Left ventricle myocardium inferior (tissue), 1 donor: ENCODE measurements at places on chromosomes 12 and 14. TPM values are rescaled to one million over a fixed set of nuclear protein-coding genes. Genes with fewer than 3 reads are reported as not detected.

- DNase-seq, result no peak
Measured at GRCh38 chr14:90871605-90872233, 55.5 kb upstream of the TTC7B start.

DNA sequence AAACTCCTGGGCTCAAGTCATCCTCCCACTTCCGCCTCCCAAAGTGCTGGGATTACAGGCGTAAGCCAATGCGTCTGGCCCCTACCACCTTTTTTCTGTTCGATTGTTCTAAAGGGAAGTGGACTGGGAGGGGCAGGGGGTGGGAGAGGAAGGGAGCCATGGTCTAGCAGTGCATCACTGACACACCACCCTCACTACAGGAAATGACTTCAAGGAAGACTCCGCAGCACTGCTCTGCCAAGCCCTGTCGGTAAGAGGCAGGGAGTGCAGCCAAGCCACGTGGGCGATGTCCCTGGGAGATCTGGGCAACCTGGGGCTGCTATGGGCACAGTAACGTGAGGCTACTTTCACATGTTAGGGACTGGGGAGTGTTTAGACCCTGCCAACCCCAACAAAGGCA lies 18.0 kb downstream of the LRRC74A start:
- peak; percentile 70 for DNase-seq

DNA sequence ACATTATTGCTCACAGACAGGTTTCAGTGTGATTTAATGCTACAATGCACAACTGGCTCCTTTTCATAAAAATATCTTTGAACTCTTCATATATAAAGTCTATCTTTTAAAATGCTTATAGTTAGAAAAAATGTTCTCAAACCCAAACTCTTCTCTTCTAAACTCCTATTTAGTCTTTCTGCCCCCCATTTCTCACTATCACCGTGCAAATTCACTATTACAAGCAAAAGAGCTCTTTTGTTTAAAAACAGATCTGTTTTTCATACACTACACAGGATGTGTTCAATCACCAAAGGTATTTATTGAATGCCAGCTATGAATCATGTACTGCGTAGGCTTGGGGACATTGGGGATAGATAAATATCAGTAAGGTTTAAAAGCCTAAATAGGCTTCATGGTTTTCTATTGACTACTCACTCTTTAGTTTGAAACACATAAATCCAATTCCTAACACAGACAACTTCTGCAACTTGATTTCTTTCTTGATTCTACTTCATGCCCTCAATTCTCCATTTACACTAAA lies 692.3 kb downstream of the C12orf50 start:
- DNase-seq, result no peak

GRCh38 chr12:69966839-69967238 lies 141.8 kb downstream of the MYRFL start:
- no peak for DNase-seq

GRCh38 chr12:15280930-15281329 lies 41.4 kb upstream of the PTPRO start:
- no peak for DNase-seq

The LALBA gene
- not detected for total RNA-seq

The CABP1 gene
- 4.2 TPM for total RNA-seq

GRCh38 chr14:61780125-61780524 lies 17.9 kb downstream of the SNAPC1 start:
- no peak for DNase-seq

The PLCZ1 gene
- 0.49 TPM for total RNA-seq

- peak; percentile 59 for DNase-seq
Measured at GRCh38 chr14:81831128-81831820, 297.6 kb upstream of the SEL1L start.

The CCDC175 gene
- total RNA-seq, result not detected

GRCh38 chr14:67963960-67964812 lies 144.6 kb downstream of the RAD51B start:
- no peak for DNase-seq

The BCDIN3D gene
- 2.9 TPM for total RNA-seq

DNA sequence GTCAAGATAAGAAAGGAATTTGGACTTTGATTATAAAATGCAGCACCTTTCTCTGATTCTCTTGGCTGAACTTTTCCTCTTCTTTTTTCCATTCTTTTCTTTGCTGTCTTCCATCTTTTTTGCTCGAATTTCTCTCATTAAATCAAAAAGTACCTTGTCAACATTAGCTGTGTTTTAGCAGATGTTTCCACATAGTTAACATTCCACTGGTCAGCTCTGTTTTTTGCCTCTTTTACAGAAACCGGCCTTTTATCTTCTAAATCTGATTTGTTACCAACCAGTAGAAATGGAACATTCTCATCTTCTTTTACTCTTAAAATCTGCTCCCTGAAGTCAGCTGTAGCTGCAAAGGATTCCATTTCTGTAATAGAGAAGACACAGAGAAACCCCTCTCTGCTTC lies 71.1 kb upstream of the SYT1 start:
- DNase-seq, result no peak

The FAM90A1 gene
- 0.30 TPM for total RNA-seq

The KERA gene
- total RNA-seq, result not detected
